ENCODE measurements at places on chromosomes 7 and 10.

- DNase-seq = no peak
These were observed at the start of gene OIT3 for GRCh38 chr10:72893136-72893798. Gene OIT3 (plus strand): TSS chr10:72893739. CDS start chr10:72893799, 60 bp downstream.

DNA sequence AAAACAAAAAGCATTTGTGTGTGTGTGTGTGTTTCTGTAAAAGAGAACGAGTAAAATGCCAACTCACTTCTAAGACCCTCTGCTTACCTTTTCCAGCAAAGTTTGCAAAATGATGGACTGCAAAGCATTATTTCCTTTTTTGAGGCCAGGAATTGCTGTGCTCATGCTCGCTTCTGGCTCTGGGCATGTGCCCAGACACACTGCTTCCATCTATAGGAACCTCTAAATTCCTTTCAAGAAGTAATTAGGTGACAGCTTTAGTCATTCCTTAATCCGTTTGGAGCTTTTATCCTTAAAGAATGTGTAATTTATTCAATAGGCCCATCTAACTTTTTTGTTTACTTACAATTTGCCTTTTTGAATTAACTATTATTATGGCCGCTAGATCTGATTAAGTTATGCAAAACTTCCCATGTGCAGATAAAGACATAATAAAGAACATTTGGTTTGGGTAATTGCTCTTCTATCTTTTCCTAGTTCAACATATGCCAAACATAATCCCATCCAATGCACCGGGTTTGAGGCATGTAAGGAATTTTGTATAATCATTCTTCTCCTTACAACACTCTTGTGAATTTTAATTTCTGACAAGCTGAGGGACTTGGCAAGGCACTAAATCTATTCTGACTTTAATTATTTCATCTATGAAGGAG, 34.7 kb downstream of the A1CF start:
- DNase-seq = no peak

DNA sequence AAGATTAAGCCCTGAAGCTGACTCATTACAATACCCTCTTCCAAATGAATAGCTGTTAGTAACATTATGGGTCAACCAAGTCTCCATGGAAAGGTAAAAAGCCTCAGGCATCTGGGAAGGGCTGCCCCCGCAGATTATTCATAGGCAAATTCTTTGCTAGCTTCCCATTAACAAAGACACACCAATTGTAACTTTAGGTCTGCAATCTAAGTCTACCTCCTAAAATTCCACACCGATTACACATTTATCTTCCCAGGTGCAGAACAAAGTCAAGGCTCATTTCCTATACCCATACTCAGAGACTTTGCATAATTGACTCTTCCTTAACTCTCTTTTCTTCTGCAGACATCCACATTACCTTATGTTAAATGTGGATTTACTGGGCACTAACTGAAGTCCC, 826.3 kb upstream of the MBL2 start:
- no peak for DNase-seq

DNA sequence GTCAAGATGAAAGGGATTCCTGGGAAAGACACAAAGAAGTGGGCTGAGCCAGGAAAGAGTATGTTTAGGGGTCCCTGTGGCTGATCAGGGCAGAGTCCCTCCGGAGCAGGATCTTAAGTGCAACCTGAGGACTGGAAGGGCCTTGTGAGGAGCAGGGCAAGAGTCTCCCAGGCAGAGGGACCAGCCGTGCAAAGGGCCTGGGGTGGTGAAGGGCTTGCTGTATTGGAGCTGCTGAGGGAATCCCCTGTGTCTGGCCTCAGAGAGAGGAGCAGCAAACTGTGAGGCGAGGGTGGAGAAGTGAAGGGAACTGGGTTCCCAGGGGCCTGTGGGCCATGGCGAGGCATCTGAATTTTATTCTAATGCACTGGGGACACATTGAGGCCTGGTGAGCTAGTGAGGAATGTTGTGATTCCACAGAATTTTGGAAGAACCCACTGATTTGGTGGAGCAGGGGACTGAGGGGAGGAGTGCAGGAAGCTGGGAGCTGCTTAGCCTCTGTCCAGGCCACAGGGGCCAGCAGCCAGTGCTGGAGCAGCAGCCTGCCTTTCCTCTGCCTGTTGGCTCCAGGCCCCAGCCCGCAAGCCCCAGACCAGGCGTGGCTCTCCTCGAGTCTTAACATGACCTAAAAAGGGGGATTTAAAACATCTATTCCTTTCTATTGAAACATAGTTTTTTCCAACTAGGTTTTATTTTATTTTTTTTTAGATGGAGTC, 138.4 kb upstream of the IGFBP3 start:
- no peak for DNase-seq

DNA sequence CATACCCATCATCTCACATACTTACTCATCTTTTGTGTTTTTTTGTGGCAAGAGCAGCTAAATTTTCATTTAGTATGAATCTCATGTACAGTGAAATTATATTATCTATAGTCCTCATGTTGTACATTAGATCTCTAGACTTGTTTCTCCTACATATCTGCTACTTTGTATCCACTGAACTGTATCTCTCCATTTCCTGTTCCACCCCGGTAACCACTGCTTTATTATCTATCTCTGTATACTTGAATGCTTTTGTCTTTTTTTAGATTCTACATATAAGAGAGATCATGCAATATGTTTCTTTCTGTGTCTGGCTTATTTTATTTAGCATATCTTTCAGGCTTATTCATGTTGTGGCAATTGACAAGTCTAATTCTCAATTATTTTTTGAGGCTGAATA, 125.1 kb downstream of the ANKRD7 start:
- DNase-seq = no peak

- peak; percentile 67 for DNase-seq
These were observed 40.5 kb downstream of the NRBF2 start for GRCh38 chr10:63173468-63174232.

Data from MM.1S (cell line).